ENCODE measurements at places on chromosomes 11 and 22. TPM values are rescaled to one million over a fixed set of nuclear protein-coding genes. Genes with fewer than 3 reads are reported as not detected.
A peak's percentile ranks its signal among the peaks of the same experiment; 100 is the strongest.

The TBX10 gene
- total RNA-seq: not detected

DNA sequence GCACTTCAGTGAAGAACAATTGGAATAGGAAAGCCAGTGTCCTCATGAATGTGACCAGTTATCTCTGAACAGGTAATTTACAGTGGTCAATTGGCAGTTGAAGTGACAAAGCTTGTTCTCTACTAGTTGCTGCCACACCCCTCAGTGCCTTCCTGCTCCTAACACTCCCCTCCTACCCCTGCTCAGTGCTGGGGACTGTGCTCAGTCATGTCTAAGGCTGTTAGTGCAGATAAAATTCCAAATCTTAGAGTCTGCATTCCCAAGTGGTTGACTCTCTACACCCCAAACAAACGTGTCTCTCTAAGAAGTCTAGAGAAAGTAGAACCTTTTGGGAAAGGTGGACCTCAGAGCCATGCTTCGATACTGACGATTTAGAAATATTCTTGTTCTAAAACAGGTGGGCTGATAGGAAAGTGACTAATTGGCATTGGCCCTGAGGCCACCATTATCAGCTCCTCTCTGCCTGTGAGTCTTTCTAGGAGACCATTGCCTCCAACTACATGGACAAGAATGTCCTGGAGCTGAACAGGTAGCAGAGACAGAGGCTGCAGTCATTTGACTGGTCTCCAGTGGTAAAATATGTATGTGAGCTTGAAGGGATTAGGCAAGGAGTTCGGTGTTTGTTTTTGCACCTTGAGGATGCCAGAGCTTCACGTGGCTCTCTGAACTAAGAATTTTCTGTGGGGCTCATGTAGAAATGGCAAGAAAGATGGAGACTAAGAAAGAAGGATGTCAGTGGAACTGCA is 22.1 kb upstream of the NNMT start:
- no peak overlapping the region for H3K27ac ChIP-seq
- no peak overlapping the region for H3K4me3 ChIP-seq
- DNase-seq: no peak
- H3K27me3 ChIP-seq: peaks cover 9% of the 10 kb centered on the region
- no peaks in the 10 kb centered on the region for H3K36me3 ChIP-seq

DNA sequence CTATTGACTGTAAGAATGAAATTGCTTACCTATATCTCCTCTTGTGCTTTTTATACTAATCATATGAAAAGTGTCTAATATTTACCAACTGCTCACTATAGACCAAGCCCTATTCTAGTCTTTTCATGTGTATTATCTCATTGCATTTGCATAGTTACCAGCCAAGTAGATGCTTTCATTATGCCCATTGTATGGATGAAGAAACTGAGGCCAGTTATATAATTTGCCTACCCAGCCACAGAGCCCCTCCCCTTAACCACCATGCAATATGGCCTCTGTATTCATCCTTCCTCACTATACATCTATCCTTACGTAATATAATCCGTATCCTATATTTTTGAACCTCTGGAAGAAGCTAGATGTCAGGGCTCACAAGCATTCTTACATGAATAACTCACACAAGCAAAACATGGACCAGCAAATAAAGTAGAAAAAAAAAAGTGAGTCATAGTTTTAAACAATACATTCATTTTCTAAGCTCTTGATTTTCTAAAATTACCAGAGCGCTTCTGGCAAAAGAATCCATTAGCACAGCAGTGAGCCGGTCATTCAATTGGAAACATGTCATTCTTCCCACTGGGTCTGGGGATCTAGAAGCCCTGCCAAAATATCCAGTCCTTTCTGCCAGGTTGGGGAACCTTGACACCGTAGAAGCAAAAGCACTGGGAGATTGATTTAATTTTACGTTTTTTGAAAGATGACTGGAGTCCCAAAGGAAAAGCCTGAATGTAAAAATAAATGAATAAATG is 80.0 kb downstream of the C11orf91 start:
- no peaks in the 10 kb centered on the region for H3K36me3 ChIP-seq
- DNase-seq: no peak
- peaks cover 20% of the 10 kb centered on the region for H3K4me1 ChIP-seq
- H3K4me3 ChIP-seq: no peak overlapping the region

The CHADL gene
- total RNA-seq: not detected

DNA sequence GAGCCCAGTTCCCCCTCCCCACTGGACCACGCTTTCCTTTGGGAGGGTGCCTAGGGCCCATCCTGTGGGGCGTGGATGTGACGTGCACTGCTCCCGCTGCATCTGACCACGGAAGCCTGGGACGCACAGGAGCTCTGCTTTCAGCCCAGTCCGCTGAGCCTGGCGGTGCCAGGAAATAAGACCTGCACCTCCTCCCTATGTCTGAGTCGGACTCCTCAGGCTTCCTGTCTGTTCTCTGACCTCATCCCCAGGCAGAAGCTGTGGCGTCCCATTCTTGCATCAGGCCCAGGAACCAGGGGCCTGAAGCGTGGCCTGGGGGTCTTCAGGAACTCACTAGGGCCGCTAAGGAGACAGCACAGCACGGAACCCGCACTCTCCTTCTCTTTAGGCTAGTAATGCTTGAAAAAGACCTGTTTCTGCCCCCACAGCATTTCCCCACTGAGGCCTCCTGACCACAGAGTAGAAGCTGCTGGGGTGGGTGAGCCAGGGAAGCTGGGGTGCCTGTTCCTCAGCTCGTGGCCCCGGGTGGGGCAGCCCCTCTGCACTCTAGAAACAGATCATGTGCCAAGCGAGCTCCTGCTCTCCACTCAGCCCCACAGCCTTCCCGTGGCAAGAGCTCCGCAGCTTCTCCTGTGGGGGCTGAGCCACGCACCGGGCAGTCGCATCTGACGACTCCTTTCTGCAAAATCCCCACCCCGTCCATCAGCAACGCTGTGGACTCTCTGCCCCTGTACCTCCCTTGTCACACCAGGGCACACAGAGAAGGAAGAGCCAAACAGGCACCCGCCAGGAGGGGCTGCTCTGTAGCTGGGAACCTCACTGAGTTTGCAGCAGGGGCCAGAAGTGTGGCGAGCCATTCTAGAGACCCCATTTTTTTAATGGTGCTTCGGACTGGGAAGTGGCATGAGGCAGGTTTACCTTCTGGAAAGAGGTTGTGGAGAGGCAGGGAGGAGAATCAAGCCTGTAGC is 22.6 kb downstream of the MOV10L1 start:
- no peaks in the 10 kb centered on the region for H3K27me3 ChIP-seq
- no peak overlapping the region for H3K4me3 ChIP-seq
- peak overlapping the region; percentile 43 for H3K27ac ChIP-seq
- no peaks in the 10 kb centered on the region for H3K36me3 ChIP-seq
- H3K4me1 ChIP-seq: peaks cover 40% of the 10 kb centered on the region
- DNase-seq: no peak

The OVOL1 gene
- not detected for total RNA-seq

DNA sequence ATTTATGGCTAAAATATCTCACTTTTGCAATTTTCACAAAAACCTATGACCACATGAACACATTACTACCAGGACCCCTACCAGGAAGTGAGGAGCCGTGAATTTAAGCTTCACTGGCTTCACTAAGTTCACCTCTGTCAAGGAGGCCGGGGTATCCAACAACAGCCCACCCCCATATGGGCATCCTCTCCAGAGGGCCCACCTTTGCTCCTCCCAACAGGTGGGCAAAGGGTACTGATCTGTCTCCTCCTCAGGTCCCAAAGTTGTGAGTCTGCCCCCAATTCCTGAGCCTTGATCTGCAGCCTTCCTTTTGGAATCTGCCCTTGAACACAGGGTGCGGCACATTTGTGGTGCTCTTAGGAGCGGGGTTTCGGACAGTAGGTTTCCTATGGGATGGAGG is 66.9 kb downstream of the OTOG start:
- H3K36me3 ChIP-seq: no peaks in the 10 kb centered on the region
- H3K4me3 ChIP-seq: no peak overlapping the region
- H3K27me3 ChIP-seq: peaks cover 23% of the 10 kb centered on the region
- H3K4me1 ChIP-seq: no peaks in the 10 kb centered on the region

GRCh38 chr22:27473533-27473932 is 328.0 kb downstream of the MN1 start:
- peaks cover 40% of the 10 kb centered on the region for H3K4me1 ChIP-seq
- H3K27ac ChIP-seq: no peak overlapping the region

The SYCE3 gene
- not detected for total RNA-seq

The TRMU gene
- total RNA-seq: 59.5 TPM

DNA sequence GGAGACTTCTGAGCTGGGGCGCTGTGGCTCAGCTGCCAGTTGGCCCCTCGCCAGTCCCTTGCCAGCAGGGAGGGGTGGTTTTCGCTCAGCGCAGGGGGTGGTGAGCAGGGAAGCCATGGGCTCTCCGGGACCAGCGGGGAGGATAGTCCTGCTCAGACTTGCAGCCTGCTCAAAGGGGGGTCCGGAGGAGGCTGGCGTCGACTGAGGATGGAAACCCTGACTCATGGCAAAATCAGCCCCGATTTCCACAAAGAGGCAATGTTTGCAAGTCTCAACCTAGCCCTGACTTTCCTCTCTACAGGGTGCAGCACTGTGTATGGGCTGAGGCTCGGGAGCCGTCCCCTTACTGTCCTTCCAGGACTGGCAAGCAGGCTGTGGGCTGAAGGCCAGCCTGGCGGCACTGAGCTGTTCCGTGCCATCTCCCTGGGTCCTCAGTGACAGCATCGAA is 35.1 kb downstream of the FBLN1 start:
- H3K36me3 ChIP-seq: peaks cover 35% of the 10 kb centered on the region
- peak; percentile 91 for DNase-seq
- H3K27me3 ChIP-seq: no peaks in the 10 kb centered on the region
- H3K4me3 ChIP-seq: no peak overlapping the region
- H3K4me1 ChIP-seq: peaks cover 30% of the 10 kb centered on the region
- peak overlapping the region; percentile 3 for H3K27ac ChIP-seq

GRCh38 chr22:46770151-46770641 is 7.7 kb downstream of the TBC1D22A start:
- H3K36me3 ChIP-seq: peaks cover 6% of the 10 kb centered on the region
- no peaks in the 10 kb centered on the region for H3K27me3 ChIP-seq

- peaks cover 10% of the 10 kb centered on the region for H3K4me1 ChIP-seq
- H3K4me3 ChIP-seq: no peak overlapping the region
- H3K27ac ChIP-seq: no peak overlapping the region
- peaks cover 14% of the 10 kb centered on the region for H3K36me3 ChIP-seq
- no peaks in the 10 kb centered on the region for H3K27me3 ChIP-seq
Measured at GRCh38 chr11:65258988-65259387, 2.8 kb upstream of the POLA2 start.

The LIF gene
- 5.5 TPM for total RNA-seq

DNA sequence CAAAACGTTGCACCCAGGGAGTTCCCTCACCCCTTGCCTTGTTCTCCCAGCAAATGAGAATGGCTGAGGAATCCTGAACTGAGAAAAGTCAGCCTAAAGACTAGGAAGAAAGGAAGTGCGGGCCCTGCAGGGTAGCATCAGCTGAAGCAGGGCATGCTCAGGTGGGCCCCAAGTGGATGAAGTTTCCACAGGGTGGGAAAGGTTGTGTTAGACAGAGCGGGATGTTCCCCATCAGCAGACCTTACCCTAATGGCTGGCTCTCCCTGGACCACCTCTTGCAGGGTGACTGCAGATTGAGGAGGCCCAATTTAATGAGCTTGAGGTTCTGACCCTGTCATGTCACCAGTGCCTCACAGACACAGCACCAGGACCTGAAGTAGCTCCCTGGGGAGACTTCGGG is 81.5 kb upstream of the MYOD1 start:
- no peaks in the 10 kb centered on the region for H3K4me1 ChIP-seq
- peaks cover 27% of the 10 kb centered on the region for H3K27me3 ChIP-seq
- no peak overlapping the region for H3K27ac ChIP-seq
- no peak for DNase-seq
- H3K36me3 ChIP-seq: no peaks in the 10 kb centered on the region

GRCh38 chr11:32015427-32015826 is 75.4 kb upstream of the RCN1 start:
- H3K4me3 ChIP-seq: no peak overlapping the region
- no peaks in the 10 kb centered on the region for H3K4me1 ChIP-seq
- peaks cover 8% of the 10 kb centered on the region for H3K27me3 ChIP-seq
- no peak for DNase-seq
- no peaks in the 10 kb centered on the region for H3K36me3 ChIP-seq

The ANO5 gene
- total RNA-seq: not detected

DNA sequence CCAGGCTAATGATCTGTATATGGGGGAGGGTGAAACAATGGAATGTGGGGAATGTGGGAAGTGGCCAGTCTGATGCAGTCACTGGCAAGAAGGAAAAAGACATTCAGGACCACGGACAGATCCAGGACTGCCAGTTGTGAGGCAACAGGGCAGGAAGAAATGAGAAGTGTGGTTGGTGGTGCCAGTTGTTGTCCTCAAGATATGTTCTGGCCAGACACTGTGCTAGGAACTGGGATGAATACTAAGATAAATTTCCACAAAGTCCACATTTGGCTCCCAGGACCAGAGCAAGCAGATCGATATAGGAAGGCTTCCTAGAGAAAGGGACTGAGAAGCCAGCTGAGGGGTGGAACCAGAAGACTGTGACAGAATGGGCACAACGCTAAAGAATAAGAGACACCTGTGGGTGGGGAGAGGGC is 6.8 kb upstream of the TPBGL start:
- no peak overlapping the region for H3K4me3 ChIP-seq
- H3K36me3 ChIP-seq: no peaks in the 10 kb centered on the region
- no peak for DNase-seq

DNA sequence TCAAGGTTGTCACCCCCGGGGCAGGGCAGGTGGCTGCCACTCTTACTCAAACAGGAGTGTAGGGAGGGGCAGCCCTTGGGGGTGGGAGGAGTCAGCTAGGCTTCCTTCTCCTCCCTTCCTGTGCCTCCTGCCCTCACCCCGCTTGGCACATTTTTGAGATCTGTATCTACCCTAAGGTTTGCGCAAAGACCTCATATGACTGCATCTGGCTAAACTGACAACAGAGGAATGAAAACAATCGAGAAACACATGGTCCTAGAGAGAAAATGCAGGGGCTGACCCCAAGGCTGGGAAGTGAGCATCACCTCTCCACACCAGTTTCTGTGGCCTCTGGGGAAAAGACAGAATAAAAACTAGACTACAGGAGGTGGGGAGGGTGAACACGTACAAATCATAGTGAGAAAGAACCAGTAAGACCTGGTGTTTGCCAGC is 28.1 kb downstream of the IGSF9B start:
- no peak overlapping the region for H3K27ac ChIP-seq
- no peak for DNase-seq
- no peaks in the 10 kb centered on the region for H3K36me3 ChIP-seq
- H3K4me1 ChIP-seq: no peaks in the 10 kb centered on the region

The USP2 gene
- 0.21 TPM for total RNA-seq

DNA sequence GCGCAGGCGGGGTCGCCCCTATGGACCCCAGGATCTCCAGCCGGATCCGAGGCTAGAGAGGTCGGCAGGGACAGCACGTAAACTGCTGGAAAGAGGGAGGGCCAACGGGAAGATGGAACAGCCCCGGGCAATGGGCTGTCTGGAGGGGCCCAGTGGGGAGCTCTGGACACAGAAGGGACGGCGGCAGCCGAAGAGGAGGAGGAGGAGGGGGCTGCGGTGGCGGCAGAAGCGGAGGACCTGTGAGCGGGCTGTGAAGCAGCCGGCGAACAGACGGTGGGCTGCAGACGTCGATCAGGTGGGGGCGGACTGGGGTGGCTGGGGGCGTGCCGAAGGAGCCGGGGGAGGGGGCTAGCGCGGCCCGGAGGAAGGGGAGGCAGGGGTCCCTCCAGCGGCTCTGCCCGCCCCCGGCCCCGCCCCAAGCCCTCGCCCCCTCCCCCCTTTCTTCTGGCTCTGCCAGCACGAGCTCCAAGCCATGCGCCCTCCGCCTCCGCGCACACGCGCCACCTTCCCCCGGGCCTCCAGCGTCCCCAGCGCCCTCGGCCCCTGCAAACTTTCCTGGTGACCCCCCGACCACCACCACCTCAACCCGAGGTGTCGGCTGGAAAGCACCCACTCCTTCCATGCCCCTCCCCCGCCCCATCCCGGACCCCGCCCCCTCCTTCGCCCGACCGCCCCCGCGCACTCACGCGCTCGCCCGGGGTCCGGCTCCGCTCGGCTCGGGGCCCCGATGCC is 432 bp downstream of the TNKS1BP1 start:
- peaks cover 45% of the 10 kb centered on the region for H3K4me1 ChIP-seq
- no peaks in the 10 kb centered on the region for H3K27me3 ChIP-seq
- H3K4me3 ChIP-seq: peak overlapping the region; percentile 42
- peak; percentile 31 for DNase-seq
- H3K27ac ChIP-seq: 0 out of 2 replicates have a peak overlapping the region, but pooled peaks have one; percentile 16

The SCUBE2 gene
- total RNA-seq: not detected

Measured in SJSA1 (cell line).